Dermis blood vessel endothelial cell (primary cell): ENCODE measurements at places on chromosomes 11 and 22. TPM values are rescaled to one million over a fixed set of nuclear protein-coding genes. Genes with fewer than 3 reads are reported as not detected.

PGGHG gene
- 15.1 and 28.4 TPM in 2 replicates for total RNA-seq

KCNE3 gene
- 1.1 and 1.5 TPM in 2 replicates for total RNA-seq

OR5J2 gene
- not detected in 2 replicates for total RNA-seq

DEFB131B gene
- total RNA-seq, result not detected in 2 replicates

OR51B2 gene
- not detected in 2 replicates for total RNA-seq

MRGPRX3 gene
- total RNA-seq, result not detected in 2 replicates

PRDM11 gene
- 11.7 and 14.6 TPM in 2 replicates for total RNA-seq

CLP1 gene
- 24.6 and 26.5 TPM in 2 replicates for total RNA-seq

GTF2H1 gene
- 66.9 and 77.4 TPM in 2 replicates for total RNA-seq

ZNF215 gene
- 0.70 and 1.7 TPM in 2 replicates for total RNA-seq

OR52I2 gene
- not detected in 2 replicates for total RNA-seq

MS4A6A gene
- total RNA-seq, result 1.3 and 6.0 TPM in 2 replicates

BET1L gene
- total RNA-seq, result 13.4 and 17.3 TPM in 2 replicates

FGF19 gene
- total RNA-seq, result not detected in 2 replicates

CRYBB2 gene
- not detected in 2 replicates for total RNA-seq

CBL gene
- 13.8 and 22.8 TPM in 2 replicates for total RNA-seq

TNNI2 gene
- not detected in 2 replicates for total RNA-seq

CHRNA10 gene
- total RNA-seq, result 0.85 and 0.93 TPM in 2 replicates

SCGB1A1 gene
- total RNA-seq, result not detected in 2 replicates

DCHS1 gene
- 61.8 and 81.7 TPM in 2 replicates for total RNA-seq

NLRP6 gene
- not detected in 2 replicates for total RNA-seq

SYVN1 gene
- 19.2 and 28.2 TPM in 2 replicates for total RNA-seq

MRGPRX4 gene
- 0.19 and 0.51 TPM in 2 replicates for total RNA-seq

KCNK4 gene
- 0.17 TPM in 1 of 2 replicates, not detected in the other for total RNA-seq
